Chondrocyte (in vitro differentiated cells): ENCODE measurements at places on chromosomes 5 and 9.

- DNase-seq, result no peak
Observed at GRCh38 chr5:118295045-118295444, 693.3 kb downstream of the DTWD2 start.

DNA sequence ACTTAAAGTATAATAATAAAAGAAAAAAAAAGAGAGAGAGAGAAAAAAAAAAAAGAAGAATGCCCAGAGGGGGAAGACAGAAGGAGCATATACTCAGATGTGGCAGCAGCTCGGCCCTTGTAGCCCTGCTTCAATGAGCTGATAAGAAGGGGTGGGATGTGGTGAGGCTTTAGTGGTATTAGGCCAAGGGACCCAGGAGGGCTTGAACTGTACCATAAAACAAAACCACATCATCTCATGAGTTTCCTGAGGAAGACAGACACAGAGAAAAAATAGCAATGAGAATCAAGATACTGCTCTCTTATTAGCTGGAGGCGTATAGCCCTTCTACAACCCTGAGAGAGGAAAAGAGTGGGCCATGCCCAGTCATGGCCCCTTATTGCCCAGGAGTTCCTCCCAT is 72.8 kb downstream of the SLC1A1 start:
- no peak for DNase-seq

DNA sequence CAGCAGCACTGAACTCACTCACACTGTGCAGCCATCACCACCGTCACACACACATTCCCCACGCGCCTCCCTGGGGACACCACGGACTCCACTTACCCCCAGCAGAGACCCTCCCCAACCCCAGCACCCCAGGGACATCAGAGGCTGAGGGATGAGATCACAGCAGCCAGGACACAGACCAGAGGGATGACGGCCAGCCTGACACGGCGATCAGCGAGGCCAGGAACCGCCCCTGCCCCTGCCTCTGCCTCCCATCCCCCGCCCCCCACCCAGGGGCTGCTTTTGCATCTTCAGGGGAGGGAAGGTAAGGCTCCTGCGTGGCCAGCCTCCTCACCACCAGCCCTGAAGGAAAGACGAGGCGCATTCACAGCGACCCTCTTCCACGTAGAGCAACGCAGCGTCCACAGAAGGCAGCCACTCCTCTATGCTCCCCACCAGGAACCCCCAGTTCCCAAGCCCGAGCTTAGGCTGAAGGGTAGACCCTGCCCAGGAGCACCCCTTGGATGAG is 104.5 kb downstream of the VAV2 start:
- no peak for DNase-seq

GRCh38 chr5:97141539-97141938 is 872 bp downstream of the LIX1 start:
- DNase-seq, result no peak
